GM23248 (cell line): ENCODE measurements at places on chromosomes 1 and 21.

DNA sequence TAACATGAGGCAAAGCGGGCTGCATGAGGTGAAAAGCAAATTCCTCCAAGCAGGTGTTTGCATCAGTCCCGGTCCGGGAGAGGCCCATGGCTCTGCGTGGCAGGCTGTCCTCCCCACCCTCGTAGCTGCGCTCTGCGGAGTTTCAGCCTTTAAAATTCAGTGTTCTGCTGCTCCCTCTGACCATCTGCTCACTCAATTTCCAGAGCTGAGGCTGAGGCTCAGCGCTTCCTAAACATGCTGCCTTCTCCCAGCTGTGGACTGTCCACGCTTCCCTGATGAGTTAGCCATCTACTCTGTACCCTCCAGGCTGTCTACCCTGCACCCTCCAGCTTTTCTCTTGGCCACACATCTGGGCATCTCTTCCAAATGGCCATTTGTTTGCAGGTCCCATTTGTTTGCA is 87.7 kb downstream of the KCNJ6 start:
- DNase-seq = no peak

DNA sequence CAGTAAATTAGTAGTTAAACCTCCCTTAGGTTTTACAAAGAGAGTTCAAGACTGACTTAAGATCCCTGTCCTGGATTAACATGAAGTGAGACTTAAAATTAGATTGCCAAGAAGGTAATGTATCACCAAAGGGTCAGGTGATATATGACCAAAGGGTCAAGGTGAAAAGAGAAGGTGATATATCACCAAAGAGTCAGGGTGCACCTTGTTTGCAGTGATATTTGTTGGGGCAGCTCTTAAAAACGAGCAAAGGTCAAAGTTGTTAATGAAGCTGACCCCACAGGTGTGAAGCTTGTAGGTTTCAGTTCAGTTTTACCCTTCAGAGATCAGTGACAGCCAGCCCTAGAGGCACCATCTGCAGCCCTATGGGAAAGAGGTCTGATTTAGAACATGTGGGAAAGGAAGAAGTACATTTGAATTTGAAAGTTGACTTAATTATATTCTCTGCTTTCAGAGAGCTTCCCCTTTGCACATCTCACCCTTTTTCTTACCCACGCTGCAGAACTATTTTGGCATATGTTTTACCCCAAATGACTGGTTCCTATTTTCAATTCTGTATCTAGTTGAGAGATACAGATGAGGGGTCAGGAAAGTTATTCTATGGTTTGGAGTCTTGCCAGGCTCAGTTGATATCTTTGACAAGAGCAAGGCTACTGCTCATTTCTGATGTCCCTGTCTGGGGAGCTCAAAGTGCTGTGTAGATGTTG is 170.8 kb downstream of the S1PR1 start:
- no peak for DNase-seq

DNA sequence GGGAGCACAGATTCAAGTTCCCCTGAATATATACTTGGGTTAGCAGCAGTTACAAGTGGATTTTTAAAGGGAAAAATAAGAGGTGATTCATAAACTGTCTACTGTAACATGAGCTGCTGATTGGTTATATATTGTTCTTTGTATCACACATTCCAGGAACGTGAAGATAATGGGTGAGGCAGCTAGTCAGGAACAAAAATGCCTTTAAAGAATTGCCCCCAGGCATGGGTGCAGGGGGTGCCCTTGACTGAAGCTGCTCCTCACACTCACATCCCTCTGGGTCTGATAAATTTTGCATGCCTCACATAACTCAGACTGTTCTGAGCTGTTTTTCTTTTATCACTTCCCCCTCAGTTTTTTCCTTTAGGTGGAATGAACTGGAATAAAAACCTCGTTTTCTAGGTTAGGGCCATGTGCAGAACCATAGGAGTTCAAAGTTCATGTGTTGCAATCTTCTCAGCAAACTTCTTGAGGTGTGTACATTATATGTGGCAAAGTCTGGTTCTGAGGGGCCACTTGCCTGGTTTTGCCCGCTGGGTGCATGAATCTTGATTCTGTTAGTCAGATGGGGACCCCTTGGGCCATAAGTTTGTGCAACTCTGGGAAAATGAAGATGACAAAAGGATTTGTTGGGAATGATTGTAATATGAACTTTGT is 21.1 kb downstream of the TBX19 start:
- peak; percentile 82 for DNase-seq

GRCh38 chr1:25679171-25679570 is 62.6 kb downstream of the MAN1C1 start:
- DNase-seq = no peak

DNA sequence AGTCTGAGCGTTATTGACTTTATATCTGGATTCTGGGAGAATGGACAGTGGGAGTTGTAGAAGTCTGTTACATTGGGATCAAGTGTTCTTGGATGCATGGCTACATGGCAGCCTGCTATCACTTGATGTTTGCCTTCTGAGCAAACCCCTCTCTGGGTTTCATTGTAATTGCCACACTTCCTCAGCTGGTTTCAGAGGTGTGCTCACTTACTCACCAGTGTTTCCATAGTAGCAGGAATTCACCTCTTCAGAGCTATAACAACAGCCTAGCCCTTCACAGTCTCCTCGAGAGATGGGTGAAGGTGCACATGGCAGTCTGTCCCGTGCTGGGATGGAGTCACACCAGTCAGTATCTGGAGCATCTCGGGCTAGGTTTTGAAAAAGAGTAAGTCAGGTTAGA is 2.6 kb downstream of the ZP4 start:
- DNase-seq = no peak

GRCh38 chr21:36705679-36706481 is 7.0 kb downstream of the SIM2 start:
- DNase-seq = no peak

- no peak for DNase-seq
Observed at GRCh38 chr1:97053268-97053667, 331.7 kb downstream of the PTBP2 start.

- peak; percentile 73 for DNase-seq
Observed at GRCh38 chr1:92291372-92291999, 7.3 kb downstream of the GLMN start.
